NB4 (cell line): ENCODE measurements at places on chromosomes 3 and 15.

DNA sequence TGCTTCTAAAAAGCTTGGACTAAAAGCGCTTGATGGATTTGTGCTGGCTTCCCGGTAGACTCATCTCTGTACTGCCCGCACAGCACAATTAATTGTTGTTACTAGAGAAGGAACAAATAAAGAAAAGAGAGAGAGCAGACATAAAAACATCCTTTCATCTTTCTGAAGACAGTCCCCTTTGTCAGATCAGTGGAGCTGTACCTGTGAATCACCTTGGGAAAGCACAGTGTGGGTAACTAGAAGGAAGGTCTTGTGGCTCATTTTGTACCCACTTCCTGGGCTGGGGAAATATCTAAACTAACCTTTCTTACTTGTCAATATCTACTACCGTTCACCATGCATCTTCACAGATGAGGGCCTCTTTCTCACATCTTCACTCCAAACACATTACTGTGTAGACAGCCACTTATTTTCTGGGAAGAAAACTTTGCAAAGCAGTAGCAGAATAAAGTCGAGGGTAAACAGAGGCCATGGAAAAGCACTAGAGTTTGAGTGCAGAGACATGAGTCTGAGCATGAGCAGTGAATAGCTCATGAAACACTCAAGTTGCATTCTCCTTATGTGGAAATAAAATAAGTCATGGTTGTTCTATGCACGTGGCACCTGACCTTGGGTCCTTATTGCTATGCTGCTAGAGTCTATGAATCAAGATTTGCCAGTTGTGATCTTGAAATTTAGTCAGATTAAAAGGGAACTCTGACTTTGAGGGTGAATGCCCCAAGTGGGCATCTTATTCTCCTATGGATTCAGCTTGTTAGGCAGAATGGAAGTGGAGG, 169.3 kb downstream of the LPP start:
- no peak for DNase-seq

DNA sequence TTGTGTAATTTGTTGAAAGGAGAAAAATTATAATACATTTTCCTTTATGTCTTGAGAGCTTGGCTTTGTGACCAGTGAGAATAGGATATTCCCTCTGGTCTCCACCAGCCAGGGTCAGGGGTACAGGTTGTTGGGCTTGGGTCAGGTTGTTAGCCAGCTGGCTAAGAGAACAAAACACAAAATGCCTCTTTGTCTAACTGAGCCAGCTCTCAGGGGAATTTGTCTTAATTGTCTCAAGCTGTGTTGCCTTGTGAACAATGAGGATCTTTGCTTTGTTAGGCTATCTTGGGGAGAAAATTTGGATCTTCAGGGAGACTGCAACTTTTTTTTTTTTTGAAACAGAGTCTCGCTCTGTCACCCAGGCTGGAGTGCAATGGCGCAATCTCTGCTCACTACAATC, 17.7 kb upstream of the GK5 start:
- DNase-seq, result no peak

GRCh38 chr3:123365450-123366143, 83.3 kb downstream of the ADCY5 start:
- DNase-seq, result peak; percentile 22

DNA sequence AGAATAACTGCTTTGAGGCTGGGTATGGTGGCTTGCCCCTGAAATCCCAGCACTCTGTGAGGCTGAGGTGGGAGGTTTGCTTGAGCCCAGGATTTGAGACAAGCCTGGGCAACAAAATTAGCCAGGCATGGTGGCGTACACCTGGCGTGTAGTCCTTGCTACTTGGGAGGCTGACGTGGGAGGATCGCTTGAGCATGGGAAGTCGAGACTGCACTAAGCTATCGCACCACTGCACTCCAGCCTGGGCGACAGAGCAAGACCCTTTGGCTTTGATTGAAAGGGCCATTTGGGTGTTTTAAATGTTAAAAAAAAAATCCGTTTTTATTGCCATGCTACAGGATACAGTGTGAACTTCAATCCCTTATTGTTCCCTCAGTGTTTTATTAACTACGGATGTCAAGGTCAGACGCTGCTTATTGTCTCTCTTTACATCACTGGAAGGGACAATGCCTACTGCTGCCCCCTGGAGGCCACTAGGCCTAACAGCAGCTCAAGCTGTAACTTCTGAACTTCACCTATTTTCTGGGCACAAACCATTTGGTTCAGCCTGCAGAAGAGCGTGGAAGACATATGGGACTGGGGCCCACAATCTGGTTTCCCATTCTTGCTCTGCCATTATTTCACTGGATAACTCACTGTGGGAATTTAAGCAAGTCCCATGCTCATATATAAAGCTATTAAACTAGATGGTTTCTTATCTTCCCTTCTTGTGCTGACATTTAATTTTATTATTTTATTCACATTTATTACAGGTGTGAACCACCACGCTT, 15.3 kb upstream of the IREB2 start:
- peak; percentile 81 for DNase-seq

GRCh38 chr3:16528106-16528505, 14.6 kb upstream of the RFTN1 start:
- DNase-seq, result no peak

DNA sequence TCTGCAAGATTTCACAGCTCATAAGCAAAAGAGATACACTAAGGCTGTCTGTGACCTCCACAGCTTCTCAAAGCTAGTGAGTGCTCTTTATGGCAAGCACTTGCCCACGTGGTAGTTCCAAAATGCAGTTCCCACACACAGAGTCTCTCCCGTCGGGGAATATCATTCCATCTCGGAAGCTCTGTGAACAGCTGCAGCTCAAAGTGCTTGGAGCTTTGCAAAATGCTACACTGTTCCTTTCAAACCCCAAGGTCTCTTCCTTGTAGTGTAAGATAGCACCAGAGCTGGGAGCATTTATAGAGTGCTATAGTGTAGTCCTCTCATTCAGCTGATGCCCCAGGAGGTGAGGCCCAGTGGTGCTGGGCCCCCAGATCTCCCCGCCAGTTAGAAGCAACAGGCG, 36.1 kb downstream of the ST6GAL1 start:
- DNase-seq, result no peak

- no peak for DNase-seq
Observed at GRCh38 chr3:118186051-118186450, 848.6 kb downstream of the IGSF11 start.

DNA sequence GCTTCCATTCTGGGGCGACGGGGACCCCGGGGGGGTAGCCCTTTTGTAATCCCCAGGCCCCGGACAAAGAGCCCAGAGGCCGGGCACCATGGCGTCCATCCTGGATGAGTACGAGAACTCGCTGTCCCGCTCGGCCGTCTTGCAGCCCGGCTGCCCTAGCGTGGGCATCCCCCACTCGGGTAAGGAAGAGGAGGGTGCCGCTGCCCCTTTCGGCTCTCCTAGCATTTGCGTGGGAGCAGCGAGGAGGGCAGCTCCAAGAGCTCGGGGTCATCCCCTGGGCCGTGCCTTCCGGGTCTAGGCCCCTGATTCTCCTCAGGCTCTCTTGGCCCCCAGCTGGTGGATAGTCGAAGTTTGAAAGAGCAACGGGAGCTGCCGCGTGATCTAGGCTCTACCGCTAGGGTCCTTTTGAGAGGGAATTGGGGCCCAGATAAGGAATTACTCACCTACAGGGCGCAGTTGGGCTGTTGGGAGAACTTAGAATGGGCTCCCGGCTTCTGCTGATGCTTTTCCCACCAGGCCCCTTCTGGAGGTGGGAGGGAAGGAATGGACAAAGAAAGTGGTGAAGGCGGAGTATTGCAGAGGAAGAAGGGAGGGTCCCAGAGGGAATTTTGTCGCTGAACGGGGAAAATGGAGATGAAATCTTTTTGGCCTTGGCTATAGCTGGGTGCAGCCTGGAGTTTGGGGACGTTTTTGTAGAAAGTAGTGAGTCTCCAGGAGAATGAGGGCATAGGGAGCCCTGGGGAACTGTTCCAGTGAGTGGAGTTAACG, 615 bp downstream of the VPS18 start:
- peak; percentile 87 for DNase-seq

DNA sequence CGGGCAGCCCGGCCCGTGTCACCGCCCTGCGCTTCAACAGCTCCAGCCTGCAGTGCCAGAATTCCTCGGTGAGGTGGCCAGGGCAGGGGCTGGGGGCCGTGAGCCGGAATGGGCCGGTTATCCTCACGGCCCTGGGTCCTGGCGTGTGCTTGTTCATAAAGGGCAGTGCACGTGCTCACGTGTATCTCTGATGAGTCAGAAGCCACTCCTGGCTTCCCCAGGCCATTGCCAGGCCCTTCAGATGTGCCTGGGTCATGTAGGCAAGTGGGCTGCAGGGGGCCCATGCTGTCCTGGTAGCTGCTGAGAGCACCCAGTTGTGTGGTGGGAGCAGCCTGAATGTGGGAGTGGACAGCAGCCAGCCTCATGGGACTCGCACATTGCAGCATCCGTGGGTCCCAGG, 29.2 kb downstream of the PLXNA1 start:
- peak; percentile 54 for DNase-seq

GRCh38 chr15:63198371-63199250, 9.2 kb downstream of the RAB8B start:
- DNase-seq, result peak; percentile 75

- peak; percentile 29 for DNase-seq
Observed at GRCh38 chr3:133833880-133834620, 28.4 kb downstream of the SRPRB start.

DNA sequence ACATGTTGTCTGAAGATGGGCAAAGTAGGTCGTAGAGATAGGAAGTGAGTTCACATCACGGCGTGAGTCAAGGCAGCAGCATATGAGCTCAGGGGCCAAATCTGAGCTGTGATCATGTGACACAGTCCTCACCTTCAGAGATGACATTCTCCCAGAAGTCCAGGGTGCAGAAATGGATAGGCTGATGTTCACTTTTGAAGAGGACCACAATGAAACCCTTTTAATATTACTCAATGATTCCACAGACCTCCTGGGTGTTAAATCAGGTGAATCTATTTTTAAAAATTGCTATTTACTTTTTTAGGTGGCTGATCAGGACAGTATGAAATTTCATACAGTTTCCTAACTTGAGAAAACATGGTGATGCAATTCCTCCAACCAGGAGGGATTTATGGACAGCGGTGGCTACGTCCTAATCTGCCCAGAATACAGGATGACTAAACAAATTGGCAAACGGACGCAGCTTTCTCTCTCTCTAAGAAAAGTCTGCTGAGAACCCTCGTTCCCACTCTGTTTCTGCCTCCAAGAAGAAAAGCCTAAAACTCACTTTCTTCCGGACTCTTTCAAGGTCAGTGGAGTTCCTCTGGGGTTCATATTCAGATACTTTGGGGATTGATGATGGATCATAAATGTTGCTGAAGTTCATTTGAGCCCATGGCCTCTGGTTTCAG, 34.4 kb downstream of the B3GNT5 start:
- peak; percentile 42 for DNase-seq

- DNase-seq, result no peak
Observed at GRCh38 chr15:32722136-32722535, 4.3 kb downstream of the GREM1 start.

DNA sequence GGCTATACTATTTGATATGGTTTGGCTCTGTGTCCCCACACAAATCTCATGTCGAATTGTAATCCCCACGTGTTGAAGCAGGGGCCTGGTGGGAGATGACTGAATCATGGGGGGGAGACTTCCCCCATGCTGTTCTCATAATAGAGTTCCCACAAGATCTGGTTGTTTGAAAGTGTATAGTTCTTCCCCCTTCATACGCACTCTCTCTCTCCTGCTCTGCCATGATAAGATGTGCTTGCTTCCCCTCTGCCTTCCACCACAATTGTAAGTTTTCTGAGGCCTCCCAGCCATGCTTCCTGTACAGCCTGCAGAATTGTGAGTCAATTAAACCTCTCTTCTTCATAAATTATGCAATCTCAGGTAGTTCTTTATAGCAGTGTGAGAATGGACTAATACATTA, 290.1 kb upstream of the CHRM5 start:
- DNase-seq, result peak; percentile 7

DNA sequence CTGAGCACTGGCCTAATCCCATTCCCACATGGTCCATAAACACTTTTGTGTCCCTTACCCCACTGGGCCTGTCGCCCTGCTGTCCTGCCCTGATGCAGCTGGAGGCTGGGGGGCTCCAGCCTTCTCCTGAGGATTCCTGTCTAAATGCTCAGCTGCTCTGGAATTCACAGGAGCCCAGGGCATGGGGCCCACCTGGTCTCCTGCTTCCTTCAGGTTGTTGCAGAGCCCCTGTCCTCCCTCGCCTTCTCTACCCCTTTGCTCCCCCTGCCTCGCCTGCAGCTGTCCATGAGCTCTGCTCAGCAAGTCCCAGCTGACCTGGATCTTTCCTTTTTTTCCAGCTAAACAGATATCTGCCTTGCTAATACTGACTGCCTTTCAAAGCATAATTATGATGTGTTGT, 286.9 kb downstream of the XXYLT1 start:
- DNase-seq, result no peak

GRCh38 chr3:70806556-70806955, 494.1 kb upstream of the MDFIC2 start:
- no peak for DNase-seq

- DNase-seq, result peak; percentile 76
Observed at GRCh38 chr15:42604894-42605744, 29.7 kb downstream of the STARD9 start.

DNA sequence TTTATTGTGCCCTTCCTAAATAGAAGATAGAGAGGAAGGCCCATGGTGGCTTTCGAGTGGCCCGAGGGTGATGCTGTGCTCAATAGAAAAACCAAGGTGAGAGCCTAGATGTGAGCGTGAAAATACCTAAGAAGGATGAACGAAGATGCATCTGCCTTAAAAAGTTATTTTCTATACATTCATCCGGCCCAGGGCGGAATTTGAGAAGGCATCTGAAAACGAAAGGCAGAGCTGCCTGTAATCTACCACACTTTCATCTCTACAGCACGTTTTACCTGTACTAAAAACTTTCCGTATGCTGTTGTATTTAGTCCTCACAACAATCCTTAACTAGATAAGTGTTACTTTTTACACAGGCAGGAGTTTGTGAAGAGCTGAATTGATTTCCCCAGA, 1.4 kb downstream of the DUT start:
- DNase-seq, result peak; percentile 14

DNA sequence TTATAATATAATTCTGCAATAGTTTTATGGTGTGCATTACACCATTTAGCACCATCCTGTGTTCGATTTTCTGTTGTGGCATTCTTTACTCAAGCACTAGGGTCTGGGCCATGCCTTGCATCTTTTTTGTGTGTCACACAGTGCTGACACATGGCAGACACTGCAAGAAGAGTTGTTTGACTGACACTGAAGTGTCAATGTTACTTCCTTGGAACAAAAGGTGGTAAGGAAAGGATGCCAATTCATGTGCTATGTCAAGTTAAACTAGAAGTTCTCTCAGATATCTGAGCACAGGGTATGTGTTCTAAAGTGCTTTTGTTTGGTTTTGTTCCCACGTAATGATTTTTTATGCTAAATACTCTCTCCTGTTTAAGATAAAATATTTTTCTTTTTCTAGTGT, 102.5 kb upstream of the UNC13C start:
- no peak for DNase-seq

- no peak for DNase-seq
Observed at GRCh38 chr15:51263116-51263515, 75.3 kb downstream of the CYP19A1 start.

- no peak for DNase-seq
Observed at GRCh38 chr3:152480282-152480953, 211.7 kb downstream of the MBNL1 start.

GRCh38 chr3:13062647-13063046, 10.6 kb downstream of the IQSEC1 start:
- DNase-seq, result no peak
